ENCODE measurements at places on chromosomes 4 and X. TPM values are rescaled to one million over a fixed set of nuclear protein-coding genes. Genes with fewer than 3 reads are reported as not detected.

GRCh38 chr4:188332265-188332664, 193.0 kb downstream of the TRIML1 start:
- peak; percentile 22 for DNase-seq

DNA sequence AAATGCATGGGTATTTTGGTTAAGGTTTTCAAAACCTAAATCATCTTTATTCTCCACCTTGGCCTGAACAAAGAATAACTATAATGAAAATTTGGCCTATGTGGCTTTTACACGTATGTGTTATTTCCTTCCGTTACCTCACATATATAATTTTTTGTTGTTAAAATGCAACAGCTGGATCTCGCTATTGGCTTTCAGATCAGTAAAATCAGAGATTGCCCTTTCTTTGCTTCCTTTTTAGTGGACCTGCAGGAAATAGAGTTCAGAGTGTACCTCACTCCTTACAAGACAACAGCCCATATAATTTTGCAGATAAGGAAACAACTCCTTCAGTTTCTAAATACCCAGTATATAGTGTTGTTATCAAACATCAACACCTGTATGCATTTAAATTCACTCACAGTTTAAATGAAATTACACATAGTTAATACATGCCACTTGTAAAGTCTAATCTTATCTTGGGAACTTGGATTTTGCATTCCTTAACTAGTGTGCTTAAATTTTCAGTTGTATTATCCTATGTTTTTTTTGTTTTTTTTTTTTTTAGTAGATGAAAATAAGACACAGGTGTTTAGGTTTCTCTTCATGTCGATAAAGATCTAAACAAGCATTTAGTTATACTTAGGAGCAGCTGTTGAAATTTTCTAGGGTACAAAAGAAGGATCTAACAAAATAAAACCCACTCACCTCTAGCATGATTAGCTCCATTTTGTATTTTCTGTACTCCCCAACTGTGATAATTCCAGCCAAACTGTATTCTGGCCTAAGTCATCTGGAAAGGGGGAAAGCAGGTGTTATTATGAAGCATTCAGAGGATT, 96.2 kb upstream of the SPRY1 start:
- no peak for DNase-seq

DNA sequence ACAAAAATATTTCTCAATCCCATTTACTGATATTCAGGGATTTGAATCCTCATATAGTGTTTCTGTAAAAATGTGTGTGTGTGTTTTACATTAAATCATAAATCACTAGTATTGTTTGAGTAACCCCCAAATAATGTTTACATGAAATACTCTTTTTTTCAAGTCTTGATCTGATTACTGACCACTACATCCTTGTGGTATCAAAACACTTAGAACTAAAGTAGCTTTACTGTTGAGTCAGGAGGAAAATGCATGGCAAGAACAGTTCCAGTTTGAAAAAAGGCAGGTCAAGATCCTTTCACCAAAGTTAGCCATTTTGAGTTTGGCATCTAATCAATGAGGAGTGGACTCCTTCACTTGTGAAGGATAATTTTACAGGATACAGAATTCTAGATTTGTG, 3.6 kb upstream of the WDR19 start:
- DNase-seq = no peak

DNA sequence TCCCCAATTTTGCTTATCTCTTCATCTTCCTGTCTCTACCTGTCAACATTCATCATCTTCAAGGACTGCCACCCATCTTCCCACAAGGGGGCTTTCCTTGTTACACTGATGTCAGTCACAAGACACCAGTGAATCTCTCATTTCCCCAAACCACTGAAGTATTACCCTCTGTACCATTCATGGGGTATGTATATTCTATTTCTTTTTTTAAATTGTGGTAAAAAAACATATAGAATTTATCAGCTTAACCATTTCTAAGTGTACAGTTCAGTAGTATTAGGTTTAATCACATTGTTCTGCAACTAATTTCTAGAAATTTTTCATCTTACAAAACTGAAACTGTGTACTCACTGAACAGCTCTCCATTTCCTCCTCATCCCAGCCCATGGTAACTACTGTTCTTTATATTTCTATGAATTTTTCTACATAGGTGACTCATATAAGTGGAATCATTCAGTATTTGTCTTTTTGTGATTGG, 98.6 kb downstream of the LARP7 start:
- no peak for DNase-seq

DNA sequence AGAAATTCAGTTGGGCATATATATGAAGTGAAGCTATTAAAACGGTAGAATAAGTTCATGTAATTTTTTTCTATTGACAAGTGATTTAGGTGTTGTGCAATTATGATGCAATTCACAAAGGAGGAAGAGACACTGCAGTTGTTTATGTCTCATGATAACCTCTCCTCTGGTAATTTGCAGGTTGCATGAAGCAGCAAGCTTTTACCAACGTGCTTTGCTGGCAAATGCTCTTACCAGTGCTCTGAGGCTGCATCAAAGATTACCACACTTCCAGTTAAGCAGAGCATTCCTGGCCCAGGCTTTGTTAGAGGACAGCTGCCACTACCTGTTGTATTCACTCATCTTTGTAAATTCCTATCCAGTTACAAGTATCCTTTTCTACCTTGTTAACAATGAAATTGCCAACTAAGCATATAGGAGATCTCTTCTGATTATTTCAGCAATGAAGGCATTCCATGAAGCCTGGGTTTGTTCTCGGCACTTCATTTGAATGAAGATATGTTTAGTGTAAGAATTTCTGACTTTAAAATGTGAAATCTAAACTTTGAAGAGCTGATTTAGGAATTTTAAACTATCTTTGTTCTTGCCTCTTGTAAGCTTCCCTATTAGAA, 3.9 kb downstream of the TMEM33 start:
- DNase-seq = no peak

- DNase-seq = peak; percentile 24
Measured at GRCh38 chrX:106611679-106612392, at the start of gene RADX. TSS of gene RADX (plus strand) at chrX:106611978. CDS start at chrX:106612081, 103 bp downstream.

DNA sequence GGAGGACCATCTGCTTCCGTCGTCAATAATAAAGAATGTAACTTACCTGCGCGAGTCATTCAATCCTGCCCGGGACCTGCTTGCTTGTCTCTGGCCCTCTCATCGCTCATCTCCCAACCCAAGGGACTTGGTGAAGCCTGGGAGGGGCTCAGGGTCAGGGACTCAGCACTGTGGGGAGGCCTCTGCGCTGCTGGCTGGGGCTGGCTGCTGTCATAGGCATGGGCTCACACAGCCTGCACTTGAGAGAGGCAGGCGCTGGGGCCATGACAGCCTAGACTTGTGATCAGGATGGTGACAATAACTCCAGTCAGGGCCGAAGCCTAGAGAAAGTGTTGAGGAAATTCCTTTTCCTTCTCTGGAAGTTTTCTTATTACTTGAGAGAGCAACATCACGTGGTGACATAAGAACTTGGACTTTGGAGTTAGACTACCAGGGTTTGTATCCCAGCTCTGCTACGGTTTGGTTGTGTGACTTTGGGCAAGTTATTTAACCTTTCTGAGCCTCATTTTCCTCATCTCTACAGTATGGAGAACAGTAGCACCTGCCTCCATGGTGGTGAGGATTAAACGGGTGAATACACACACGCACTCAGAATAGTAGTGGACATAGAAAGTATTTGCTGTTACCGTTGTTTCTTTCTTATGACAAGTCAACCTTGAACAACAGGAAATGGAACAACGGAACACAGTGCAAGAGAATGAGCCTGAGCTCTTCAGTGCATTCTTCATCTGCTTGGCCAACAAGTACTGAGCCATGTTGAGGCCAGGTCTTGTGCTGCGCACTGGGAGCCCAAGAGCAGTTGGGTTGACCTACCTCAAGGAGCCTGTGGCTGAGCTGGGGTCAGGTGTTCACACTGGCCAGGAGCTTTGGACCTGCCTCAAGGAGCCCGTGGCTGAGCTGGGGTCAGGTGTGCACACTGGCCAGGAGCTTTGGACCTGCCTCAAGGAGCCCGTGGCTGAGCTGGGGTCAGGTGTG, 60.5 kb downstream of the TBC1D14 start:
- DNase-seq = no peak

GRCh38 chr4:95835672-95836071, 4.2 kb upstream of the PDHA2 start:
- no peak for DNase-seq

DNA sequence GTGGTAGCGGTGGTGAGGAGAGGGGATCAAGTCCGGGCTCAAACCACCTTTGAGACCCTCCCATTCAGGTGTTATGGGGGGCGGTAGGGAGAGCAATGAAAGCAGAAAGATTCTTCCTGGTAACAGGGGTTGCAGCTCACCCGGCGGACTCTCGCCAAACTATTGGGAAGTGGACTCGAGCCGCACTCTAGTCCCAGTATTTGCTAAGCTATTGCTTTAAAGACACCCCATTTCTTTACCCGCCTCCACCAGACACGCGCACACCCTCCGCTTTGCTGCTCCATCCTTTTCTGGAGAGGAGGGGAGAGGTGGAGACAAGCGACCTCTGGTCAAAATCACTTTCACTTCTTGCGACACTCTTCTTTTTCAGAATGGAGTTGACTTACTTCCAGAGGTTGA, 625 bp upstream of the GABRA4 start:
- DNase-seq = no peak

GRCh38 chrX:21398426-21398825, 24.2 kb downstream of the CNKSR2 start:
- DNase-seq = no peak

- no peak for DNase-seq
Measured at GRCh38 chr4:156775813-156776212, 195.8 kb downstream of the PDGFC start.

Gene DCAF12L2
- 0.14 TPM for total RNA-seq

Gene TRPC5OS
- total RNA-seq = not detected

Gene BMP15
- total RNA-seq = not detected

Gene FAT4
- 53.6 TPM for total RNA-seq

Gene PWWP3B
- total RNA-seq = 0.21 TPM

Gene SPANXN5
- total RNA-seq = not detected

Gene RASSF6
- not detected for total RNA-seq

Gene FATE1
- not detected for total RNA-seq

Gene GPR119
- total RNA-seq = not detected

Gene ZNF41
- 9.1 TPM for total RNA-seq

Gene VBP1
- total RNA-seq = 25.9 TPM

Gene IL13RA1
- total RNA-seq = 109 TPM

Gene USP17L27
- total RNA-seq = not detected

Data from thoracic aorta (tissue), 2 donors.